Ascending aorta (tissue), 2 donors: ENCODE measurements at places on chromosomes 12 and 14.

DNA sequence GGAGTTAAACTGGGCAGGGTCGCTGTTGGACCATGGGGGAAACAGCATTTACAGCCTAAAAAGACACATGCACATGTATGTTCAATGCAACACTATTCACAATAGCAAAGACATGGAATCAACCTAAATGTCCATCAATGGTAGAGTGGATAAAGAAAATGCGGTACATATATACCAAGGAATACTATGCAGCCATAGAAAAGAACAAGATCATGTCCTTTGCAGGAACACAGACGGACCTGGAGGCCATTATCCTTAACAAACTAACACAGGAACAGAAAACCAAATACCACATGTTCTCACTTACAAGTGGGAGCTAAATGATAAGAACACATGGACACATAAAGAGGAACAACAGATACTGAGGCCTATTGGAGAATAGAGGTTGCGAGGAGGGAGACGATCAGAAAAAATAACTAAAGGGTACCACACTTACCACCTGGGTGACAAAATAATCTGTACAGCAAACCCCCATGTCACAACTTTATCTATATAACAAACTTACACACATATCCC is 25.0 kb upstream of the SRP54 start:
- no peak for DNase-seq

- no peak for DNase-seq
These were observed 35.9 kb downstream of the BBS10 start for GRCh38 chr12:76312315-76312714.

DNA sequence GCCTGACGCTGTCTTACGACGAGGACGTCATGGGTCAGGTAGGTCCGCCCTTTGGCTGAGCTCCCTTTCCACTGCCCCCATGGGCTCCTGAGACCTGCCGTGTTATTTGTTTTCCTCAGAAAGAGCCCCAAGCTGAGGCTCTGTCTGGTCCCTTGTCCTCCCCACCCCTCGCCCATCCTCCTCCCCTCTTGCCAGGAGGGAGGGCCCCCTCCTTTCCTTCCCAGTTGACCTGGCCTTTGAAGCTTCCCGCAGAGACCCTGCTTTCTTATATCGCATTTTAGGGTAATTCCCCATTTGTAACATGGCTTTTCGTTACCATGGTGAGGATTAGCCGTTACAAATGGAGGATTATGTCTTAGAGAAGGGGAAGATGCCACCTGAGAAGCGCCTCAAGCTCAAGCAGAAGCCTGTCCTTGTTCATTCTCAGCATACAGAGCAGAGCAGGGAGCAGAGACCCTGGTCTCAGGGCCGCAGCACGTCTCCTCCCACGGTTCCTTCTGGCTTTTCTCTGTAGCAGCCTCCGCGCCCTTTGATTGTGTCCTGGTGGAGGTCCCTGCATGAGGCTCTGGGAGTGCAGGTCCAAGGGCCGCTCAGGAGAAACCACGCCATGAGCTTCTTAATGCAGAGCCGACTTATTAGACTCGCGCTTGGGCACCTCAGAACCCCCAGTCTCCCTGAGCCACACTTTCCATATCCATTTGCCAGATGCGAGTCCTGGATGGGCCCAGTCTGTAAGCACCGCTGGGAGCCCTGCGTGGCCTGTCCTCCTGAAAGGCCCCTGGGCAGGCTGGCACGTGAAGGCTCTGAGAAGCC is 47.2 kb downstream of the UBE3B start:
- no peak for DNase-seq

GRCh38 chr12:24600551-24600950 is 348.4 kb downstream of the BCAT1 start:
- DNase-seq, result no peak

- no peak for DNase-seq
These were observed 146.4 kb upstream of the ARHGAP5 start for GRCh38 chr14:31930493-31931240.

DNA sequence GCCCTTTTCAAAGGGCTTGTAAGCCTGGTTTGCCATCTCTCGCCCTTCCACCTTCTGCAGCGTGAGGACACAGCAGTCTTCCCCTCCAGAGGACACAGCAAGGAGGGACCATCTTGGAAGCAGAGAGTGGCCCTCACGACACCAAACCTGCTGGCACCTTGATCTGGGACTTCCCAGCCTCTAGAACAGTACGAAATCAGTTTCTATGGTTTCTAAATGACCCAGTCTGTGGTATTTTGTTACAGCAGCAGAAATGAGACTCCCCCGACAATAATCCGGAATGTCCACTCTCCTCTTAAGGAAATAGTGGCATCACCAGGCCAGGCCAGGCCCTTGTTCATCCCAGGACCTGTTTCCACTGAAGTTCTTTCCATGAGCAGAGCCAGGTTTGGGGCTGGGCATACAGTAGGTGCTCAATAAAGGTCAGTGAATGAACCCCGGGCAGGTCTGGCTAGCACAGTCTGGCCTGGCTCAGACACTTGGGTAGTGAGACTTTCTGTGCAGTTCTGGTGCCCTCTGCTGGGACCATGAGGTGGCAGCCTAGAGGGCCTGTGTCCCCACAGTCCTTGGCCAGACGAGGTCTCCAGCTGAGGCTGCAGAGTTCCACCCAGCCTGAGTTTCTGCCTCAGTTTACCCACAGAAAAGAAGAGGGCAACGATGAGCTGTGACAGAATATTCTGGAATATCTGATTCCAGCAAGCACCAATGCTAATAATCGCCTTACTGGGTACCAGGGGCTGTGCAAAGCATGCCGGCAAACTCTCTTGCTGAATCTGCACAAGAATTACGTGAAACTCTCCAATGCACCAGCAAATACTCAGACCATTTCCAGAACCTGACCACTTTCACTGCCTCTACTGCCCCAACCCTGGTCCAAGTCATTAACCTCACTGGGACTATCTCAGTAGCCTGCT is 14.0 kb downstream of the ABCB9 start:
- DNase-seq, result no peak

DNA sequence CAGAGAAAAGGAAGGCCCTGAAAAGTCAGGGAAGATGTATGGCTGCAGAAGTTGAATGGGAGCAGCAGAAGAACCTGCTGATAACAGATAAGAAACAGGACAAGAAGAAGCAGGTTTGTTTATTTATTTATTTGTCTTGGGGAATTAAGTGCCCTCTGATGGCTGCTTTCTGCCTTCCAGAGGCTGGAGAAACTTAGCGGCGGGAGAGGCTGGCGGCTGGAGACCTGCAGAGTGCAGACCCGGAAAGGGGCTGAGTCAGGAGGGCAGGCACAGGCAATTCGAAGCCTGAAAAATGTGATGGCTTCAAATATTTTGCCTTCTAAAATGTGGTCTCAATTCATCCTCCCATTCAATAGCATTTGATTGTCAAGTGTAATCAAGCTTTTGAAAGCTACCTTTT is 168.2 kb upstream of the GZMB start:
- no peak for DNase-seq

DNA sequence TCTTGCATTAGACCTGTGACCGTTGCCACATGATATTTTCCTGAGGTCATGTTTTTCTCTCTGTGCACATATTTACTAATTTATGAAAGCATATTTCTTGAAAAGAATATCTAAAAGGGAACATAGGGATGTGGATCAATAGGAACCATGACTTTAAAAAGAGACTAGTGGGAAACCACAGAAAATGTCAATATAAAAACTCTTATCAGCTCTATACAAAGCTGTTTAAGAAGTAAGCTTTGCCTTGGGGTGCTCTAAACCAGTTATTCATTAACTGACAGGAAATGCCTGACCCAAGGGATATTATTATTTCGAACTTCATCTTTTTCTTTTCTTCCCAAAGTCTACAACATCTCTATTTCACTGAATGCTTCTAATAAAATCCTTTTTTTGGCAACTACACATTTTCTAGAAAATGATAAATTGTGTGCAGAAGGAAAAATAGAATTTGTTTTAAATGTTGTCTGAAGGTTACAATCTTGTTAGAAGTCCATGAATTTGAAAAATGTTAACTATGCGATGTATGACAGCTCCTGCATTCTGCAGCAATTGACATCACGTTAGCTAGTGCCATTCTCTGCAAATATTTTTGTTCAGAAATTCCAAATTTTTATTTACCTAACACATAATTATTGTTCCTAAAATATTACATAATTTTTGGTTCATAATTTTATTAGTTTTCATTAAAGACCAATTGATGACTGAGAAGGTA is 345.0 kb downstream of the SLC16A7 start:
- DNase-seq, result no peak
